ENCODE measurements at places on chromosomes 5 and 9.

- DNase-seq: no peak
Measured at GRCh38 chr9:100084128-100084453, 14.7 kb downstream of the ERP44 start.

- no peak for DNase-seq
Measured at GRCh38 chr9:86126998-86127972, 27.9 kb upstream of the GOLM1 start.

DNA sequence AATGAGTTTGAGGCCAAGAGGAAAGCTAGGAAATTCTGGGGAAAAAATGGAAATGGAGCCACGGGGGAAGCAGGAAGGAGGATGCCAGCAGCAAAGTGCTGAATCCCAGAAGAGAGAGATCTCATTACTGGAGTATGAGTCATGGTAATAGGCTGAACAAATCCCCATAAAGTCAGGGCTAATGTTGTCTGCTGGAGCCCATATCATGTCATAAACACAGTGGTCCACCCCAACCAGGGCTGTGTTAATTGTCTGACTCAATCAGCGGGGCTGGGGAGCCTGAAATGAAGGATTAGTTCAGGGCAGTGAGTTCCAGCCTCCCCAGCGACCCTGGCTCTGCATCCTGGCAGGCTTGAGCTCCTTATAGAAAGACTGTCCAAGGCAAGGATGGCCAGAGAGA is 68.8 kb downstream of the TLR4 start:
- DNase-seq: no peak

DNA sequence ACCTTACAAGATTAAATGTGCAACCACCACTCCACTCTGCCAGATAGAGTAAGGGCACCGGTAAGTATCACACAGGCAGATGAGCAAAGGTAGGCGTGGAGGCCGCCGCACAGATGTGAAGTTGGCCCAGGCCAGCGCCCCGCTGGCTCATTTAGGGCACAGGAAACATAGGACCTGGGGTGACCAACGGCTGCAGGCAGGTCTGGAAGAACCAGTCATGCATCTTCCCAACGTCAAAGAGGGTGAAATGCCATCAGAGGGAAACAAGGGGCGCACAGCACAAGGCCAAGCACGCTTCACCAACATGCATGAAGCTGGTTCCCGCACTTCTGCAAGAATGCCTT is 31.7 kb upstream of the SLC6A3 start:
- DNase-seq: no peak

- DNase-seq: no peak
Measured at GRCh38 chr9:35816708-35817107, 1.9 kb upstream of the HINT2 start.

All from SIG-M5 (cell line).